ENCODE measurements at places on chromosomes 6 and 20.

DNA sequence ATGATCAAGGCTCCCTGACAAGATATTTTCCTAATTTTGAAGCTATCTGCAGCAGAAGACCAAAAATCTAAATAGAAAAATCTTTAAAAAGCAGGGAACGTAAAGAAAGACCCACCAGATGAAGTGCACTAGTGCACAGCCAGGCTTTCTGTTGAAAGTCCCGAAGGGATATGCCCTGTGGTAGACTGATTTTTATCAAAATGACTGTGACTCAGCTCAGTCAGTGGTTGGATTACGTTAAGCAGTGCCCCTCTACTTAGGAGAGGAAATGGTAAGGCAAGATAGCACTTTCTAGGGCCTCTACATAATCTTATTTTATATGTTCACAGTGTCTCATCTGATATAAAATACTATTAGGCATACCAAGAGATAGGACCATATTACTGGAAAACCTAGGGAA is 123.4 kb upstream of the RAB32 start:
- DNase-seq: peak; percentile 8

- DNase-seq: no peak
These were observed 22.4 kb upstream of the BPIFA2 start for GRCh38 chr20:33145521-33145920.

- DNase-seq: no peak
These were observed 308.1 kb upstream of the EPHA7 start for GRCh38 chr6:93727447-93727846.

DNA sequence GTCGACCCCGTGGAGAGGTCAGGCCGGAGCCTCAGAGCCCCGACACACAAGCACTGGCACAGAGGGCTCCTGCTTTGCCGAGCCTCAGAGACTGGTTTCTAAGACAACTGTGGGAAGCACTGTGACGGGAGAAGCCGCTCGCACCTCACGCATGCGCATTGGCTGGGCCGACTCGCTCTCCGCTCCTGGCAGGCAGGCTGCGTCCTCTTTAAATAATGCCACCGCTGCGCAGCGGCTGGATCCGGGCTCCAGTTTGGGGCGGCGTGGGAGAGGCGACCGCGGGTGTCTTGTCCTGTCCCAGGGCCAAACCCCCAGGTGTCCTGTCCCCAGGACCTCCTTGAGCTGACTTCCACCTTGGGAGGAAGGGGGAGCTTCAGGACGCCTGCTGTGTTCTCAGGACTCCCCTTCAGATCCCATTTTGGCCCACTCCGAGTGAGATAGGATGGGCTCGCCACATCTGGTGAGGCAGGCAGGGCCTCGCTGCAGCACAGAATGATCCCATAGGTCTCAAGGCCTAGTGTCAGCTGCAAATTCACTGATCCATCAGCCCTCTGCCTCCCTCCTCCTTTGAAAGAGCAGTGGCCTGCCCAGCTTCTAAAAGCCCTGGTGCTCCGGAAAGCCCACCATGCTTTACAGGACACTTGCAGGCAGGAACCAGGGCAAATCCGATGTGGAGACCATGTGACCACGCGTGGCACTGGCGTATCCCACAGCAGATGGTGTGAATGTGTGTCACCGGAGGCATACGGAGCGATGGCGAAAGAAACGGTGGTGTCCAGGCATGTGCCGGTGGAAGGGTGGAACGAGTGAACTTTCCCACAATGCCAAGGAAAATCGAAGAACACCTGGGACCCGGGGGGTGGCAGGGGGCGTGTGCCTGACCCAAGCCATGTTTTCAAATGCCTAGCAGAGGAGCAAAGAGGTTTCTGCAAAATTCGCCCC is 169.3 kb upstream of the ZNF337 start:
- peak; percentile 82 for DNase-seq

DNA sequence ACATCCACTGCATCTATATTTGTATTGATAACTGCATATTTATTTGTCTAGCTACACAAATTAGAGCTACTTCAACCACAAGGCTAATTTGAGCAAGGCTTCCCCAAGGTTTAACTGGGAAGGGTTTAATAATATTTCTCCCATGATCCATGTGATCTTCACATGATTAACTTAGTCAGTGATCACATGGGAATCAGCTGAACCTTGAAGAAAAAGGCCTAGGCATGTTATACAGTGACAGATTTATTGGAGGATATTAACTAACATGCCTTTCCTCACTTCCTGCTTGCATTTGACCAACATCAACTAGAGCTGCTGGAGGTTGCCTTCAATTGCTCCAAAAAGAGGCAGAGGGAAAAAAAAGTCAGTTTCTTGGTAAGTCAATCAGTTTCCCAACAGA is 417.0 kb downstream of the HAO1 start:
- DNase-seq: no peak

All from M059J (cell line).